ENCODE measurements at places on chromosomes 11 and 22.

DNA sequence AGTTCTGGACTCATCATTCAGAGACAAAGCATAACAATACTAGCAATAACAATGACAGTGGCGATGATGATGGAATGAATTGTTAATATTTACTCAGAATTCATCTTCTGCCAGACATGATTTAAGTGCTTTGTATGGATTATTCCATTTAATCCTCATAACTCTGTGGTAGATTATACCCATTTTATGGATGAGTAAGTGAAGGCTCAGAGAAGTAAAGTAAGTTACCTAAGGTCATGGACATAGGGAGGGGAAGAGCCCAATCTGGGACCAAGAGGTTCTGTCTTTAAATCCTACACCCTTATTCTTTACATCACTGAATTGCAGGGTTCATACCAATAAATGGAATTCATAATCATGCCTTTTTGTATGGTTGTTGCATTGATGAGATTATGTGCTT, 72.7 kb downstream of the MYO18B start:
- DNase-seq: no peak

DNA sequence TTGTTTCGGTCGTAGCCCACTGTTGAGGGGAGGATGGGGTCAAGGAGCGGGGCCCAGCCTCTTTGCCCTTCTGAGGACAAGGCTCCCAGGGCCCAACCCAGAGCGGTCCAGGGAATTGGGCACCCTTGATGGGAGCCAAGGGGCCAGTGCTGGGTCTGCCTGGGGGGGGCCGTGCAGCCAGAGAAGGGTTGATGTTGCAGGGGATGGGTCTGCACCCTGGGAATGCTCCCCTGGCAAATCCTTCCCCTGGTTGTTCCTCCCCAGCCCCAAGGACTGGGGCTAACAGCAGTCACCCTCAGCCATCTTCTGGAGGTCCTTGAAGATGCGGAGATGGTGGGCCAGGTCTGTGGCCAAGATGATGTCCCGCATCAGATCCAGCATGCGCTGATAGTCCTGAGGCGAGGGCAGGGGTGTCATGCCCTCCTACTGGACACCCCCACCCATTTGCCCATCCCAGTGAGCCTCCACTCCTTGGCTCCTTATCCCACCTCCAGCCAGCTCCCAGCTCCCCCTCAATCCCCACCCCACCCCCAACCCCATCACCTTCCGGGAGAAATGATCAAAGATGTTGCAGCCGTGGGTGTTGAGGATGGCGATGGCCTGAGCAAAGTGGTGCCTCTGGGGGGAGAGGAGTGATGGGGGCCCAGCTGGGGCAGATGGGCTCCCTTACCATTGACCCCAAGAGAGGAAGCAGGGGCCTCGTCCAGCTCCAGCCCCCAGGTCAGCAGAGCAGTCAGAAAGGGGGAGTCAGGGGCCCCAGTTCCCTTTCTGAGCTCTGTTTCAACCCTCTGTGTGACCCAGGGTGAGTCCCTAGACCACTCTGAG, 95.0 kb downstream of the PDE2A start:
- DNase-seq: no peak

- no peak for DNase-seq
Measured at GRCh38 chr22:37734964-37735451, 38.2 kb downstream of the TRIOBP start.

DNA sequence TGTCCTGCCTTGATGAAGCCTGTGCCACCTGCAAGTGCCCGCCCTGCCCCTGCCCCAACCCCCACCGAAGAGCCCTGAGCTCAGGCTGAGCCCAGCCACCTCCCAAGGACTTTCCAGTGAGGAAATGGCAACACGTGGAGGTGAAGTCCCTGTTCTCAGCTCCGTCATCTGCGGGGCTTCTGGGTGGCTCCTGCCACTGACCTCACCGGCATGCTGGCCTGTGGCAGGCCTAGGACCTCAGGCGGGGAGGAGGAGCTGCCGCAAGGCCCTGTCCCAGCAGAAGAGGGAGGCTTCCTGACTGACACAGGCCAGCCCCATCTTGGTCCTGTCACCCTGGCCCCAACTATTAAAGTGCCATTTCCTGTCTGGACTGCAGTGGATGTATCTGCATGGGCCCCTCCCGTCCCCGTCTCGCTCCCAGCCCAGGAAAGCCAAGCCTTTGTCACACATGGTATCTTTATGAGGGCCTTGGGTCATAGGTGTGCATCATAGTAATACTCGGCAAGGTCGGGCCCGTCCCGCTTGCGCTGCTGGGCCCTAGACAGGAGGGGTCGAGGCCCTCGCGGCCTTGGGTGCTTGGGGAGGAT, 882 bp downstream of the FREY1 start:
- no peak for DNase-seq

DNA sequence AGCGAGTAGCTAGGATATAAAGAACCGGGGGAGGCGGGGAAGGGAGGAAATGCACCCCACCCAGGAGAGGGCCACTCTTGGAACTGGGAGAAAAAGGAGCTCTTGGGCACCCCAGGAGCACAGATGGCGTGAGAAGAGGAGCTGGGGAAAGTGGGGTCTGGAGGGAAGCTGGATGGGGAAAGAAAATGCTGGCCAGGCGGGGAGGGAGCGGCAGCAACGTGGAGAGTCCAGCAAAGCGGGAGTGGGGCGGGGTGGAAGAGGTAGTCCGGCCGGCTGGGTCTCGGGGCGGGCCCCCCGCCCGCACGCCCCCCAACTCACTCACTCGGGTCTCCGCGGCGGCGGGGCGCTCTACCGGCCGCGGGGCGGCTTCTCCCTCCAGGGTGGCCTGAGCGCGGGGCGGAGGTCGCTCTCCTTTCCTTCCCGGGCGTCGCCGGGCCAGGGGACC, 522 bp downstream of the TOB2 start:
- DNase-seq: no peak
